ENCODE measurements at places on chromosomes 16 and 17.

- DNase-seq, result no peak
Measured at GRCh38 chr17:67456889-67457288, 79.8 kb downstream of the PITPNC1 start.

GRCh38 chr16:10202649-10203048, 20.4 kb upstream of the GRIN2A start:
- DNase-seq, result no peak

GRCh38 chr17:32484628-32485027, 2.2 kb upstream of the CDK5R1 start:
- DNase-seq, result no peak

GRCh38 chr16:57534337-57534880, 2.0 kb downstream of the CCDC102A start:
- DNase-seq, result no peak

GRCh38 chr17:36591434-36592315, at the start of gene DHRS11:
TSS of gene DHRS11 (plus strand) at chr17:36591879. CDS start at chr17:36592010, 131 bp downstream.
- peak; percentile 86 for DNase-seq

DNA sequence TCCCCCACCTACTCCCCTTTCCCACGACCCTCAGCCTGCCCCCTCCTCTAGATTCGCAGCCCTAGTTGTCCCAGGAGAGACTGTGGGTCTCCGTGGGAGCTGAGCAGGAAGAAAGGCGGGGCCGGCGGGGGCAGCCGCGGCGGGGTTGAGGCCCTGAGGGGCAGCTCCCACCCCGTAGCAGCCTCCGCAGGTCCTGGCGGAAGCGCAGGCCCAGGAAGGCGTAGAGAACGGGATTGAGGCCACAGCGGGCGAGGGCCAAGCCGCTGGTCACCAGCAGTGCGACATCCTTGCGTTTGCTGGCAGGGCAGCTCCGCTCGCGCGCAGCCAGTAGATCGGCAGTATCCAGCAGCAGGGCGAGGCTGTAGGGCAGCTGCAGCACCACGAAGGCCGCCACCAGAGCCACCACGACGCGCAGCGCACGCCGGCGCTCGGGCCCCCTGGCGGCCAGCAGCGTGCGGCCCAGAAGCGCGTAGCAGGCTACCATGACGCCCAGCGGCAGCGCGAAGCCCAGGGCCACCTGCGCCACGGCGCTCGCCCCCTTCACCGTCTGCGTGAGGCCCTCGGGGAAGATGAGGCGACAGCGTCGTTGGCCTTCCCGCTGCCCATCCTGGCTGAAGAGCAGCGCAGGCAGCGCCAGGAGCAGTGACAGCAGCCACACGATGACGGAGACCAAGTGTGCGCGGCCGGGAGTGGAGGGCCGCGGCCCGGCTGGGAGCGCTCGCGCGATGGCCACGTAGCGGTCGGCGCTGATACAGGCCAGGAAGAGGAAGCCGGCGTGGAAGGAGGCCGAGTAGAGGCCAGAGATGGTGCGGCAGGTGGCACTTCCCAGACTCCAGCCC, 1.9 kb downstream of the CCR10 start:
- peak; percentile 69 for DNase-seq

DNA sequence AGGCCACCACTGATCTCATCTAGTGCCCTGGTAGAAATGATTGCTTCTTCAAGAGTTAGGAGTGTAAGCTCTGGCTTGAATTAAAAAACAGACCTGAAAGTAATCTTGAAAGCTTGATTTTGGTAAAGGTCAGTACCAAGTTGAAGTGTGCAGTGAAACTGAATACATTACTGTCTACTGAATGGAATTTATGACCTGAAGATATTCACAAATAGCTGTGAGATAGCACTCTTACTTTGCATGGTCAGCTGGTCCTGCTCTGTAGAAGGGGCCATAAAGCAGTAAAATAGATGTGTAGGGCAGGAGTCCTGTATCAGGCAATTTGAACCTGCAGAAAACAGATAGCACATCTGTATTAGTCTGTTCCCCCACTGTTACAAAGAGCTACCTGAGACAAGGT, 78.6 kb downstream of the MYH13 start:
- DNase-seq, result no peak

GRCh38 chr17:54983260-54983659, 14.7 kb downstream of the STXBP4 start:
- no peak for DNase-seq

GRCh38 chr17:46191322-46192188, 1.7 kb downstream of the KANSL1 start:
- peak; percentile 19 for DNase-seq

DNA sequence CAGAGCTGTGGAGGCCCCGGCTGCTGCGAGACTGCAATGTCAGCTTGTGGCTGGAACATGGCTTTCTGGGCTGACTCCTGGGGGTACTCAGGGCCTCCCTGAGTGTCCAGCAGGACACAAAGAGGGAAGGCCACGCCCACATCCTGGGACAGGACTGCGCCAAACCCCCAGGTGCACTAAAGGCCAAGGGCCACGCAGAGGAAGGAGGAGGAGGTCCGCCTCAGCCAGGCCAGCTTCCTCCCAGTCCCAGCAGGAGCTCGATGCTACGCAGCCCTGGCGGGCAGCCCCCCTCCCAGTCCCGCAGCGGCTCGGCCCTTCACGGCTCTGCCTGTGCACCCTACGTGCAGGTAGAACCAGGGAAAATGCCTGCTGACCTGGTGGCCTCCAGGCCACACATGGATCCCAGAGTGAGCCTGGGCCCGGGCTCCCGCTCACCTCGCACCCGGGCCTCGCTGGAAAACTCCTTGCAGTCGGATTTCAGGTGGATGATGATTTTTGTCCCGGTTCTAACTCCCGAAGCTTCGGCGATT, 21.2 kb downstream of the DNASE1 start:
- DNase-seq, result no peak

- peak; percentile 75 for DNase-seq
Measured at GRCh38 chr16:17467923-17468540, 2.7 kb downstream of the XYLT1 start.

GRCh38 chr17:12048843-12049473, 28.3 kb downstream of the MAP2K4 start:
- no peak for DNase-seq

- no peak for DNase-seq
Measured at GRCh38 chr17:43578699-43579565, 32.8 kb upstream of the ETV4 start.

DNA sequence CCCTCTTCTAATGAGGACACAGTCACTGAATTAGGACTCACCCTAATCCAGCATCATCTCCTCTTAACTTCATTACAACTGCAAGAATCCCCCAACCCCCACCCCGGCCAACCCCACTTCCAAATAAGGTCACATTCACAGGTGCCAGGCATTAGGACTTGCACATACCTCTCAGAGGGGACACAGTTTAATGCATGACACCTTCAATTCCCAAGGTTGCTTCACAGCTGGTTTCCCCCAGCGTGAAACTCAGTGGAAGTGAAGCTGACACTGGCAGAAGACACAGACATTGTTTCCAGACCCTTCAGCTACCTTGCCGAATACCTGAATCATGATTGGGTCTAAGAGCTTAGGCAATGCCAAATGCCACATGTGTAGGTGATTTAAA, 217.0 kb upstream of the DYNLRB2 start:
- DNase-seq, result no peak

GRCh38 chr17:78269955-78270381, 38.5 kb downstream of the TMEM235 start:
- no peak for DNase-seq

GRCh38 chr16:57725554-57725953, 10.0 kb upstream of the KATNB1 start:
- no peak for DNase-seq

DNA sequence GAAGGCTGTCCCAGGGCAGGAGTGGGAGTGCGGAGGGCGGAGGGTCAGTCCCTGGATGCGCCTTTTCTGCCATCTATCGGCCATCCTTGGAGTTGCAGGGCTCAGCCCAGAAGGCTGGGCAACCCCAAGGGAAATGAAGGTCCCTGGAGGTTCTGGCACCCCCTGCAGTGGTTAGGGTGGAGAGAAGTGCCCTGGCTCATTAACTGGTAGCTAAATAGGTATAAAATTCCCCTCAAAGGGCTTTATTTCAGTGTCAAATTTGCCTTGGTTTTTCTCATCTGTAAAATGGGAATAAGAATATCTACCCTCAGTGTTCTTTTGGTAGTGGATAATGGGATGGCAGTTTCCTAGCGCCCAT, 22.4 kb downstream of the C17orf75 start:
- peak; percentile 67 for DNase-seq

GRCh38 chr16:70511833-70512232, 11.5 kb downstream of the COG4 start:
- no peak for DNase-seq

GRCh38 chr16:10552998-10553491, 27.4 kb downstream of the EMP2 start:
- no peak for DNase-seq

DNA sequence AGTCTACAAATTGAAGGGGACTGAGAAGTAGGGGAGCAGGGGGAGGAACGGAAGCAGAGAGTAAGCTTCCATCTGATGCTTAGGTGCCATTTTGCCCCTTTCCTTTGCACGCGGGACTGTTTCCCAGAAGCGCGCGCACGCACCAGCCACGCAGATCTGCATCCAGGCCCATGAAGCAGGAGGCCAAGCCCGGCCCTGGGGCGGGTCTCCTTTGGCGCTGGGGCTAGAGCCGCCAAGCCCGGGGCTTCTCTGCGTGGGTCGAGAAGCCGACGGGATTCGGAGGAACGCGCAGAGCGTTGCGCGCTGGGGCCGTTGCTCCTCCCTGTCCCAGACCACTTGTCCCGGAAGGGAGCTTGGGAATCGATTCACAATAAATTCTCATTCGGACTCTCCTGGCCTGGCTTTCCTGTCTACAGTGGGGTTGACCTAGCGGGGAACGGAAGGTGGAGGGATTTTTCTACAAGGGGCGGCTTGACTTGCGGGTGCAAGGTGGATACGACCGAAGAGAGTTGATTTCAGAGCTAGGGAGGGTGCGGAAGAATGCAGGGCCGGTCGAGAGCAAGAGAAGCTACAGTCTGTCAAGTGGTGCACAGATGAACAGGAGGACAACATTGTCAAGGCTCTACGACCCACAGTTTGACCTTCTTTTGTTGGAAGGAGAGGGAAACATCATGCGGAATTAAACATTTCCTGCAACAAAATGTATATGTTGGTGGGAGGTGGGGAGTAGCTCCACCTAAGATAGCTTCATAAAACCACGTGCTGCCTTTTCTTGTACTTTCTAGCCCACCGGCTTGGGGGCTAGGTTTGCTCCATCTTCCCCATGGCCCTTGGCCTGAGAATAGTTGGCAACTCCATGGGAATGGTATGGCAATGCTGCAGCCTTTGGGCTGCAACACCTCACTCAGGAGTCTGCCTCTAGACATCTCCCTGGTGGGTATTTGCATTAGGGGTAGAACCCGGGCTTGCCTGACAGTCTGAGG, 4.5 kb downstream of the HOXB9 start:
- no peak for DNase-seq

DNA sequence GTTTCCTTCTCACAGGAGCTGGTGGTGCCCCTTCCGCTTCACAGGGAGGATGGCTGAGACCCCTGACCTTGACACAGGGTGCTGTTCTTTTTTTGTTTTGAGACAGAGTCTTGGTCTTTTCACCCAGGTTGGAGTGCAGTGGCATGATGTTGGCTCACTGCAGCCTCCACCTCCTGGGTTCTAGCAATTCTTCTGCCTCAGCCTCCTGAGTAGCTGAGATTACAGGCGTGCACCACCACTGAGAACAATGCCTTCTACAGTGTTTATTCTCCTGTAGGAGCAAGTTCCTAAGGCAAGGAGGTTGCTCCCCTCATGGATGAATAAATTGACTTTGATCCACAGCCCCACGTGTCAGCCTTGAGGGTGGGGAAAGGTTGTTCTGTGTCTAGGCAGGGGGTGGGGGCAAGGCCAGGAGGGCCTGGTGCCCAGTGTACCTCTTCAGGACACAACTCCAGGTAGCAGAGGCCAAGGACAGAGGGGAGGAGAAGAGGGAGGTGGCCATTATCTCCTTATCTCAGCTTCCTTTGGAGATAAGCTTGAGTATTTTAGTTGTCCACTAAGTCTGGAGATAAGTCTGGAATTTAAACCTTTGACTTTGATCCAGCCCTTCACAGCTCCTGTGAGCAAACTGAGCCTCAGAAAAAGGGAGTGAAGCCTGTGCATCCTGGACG, 159.4 kb downstream of the SEC14L1 start:
- no peak for DNase-seq

GRCh38 chr16:84548508-84548907, 44.0 kb upstream of the MEAK7 start:
- no peak for DNase-seq

DNA sequence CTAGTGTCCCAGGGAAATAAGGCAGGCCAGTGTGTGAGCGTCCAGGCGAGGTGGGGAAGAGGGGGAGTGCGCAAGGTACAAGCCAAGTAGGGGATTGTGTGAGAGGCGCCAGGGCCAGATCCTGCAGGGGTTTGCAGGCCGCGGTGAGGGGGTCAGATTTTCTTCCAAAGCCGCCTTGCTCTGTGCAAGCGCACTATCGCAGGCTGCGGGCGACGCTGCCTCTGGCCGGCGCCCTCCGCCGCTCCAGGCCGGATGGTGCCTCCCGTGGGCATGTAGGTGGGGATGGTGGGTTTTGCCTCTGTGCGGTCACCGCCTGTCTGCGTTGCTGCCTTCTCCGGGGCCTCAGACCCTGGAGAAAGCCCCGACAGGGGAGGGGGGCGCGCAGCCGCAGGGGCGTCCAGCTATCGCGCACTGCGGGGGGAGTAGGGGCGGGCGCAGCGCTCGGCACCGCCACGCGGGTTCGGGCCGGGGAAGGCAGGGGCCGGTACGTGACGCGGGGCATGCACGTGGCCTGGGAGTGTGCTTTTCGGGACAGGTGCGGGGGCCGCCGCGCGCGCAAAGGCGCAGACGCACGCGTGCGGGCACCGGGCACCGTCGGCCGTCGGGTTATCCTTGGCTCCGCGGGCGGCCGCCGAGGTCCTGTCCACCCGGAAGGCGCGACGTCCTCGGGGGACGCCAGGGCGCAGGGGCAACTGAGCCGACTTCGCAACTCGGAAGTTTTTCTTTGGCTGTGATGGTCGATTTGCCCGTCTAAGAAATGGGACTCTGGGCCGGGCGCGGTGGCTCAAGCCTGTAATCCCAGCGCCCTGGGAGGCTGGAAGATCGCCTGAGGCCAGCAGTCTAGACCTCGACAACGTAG, 1.1 kb upstream of the HAPSTR1 start:
- peak; percentile 41 for DNase-seq

DNA sequence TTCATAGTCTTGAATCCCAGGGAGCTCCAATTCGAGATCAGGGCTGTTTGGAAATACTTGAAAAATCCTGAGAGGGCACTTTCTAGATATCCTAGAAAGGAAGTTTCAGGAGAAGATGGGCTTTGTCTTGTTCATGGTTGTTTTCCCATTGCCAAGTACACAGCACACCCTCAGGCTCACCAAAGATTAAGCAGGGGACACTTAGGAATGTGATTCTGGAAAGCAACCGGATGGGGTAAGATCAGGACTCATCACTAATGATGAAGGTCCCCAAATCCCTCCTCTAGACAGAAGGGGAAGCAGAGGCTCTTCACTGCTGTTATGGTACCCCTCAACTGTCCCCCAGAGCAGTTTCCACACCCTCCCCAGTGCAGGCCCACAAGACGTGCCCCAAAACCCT, 40.7 kb downstream of the VAC14 start:
- no peak for DNase-seq

DNA sequence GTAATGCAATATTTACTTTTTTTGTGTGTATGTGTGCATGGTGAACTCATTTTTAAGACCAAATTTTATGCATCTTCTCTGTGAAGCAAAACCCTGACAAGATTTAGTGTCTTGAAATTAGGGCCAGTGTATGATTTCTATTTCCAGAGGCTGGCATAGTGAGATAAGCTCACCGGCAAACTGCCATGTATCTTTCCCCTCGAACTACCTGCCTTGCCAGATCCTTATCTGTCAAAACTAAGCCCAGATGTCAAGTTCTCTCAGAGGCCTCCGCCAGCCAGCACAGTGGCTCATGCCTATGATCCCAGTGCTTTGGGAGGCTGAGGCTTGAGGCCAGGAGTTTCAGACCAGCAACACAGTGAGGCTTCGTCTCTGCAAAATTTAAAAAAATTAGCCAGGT, 10.0 kb downstream of the USP32 start:
- no peak for DNase-seq

Measured in thyroid gland (tissue), 4 donors.